ENCODE measurements at places on chromosomes 6 and 20. TPM values are rescaled to one million over a fixed set of nuclear protein-coding genes. Genes with fewer than 3 reads are reported as not detected.

The ELOVL2 gene
- total RNA-seq: 0.04 TPM

The KIF13A gene
- 16.5 TPM for total RNA-seq

The ACTR5 gene
- 6.0 TPM for total RNA-seq

The SLC32A1 gene
- total RNA-seq: not detected

The CALHM5 gene
- total RNA-seq: 0.12 TPM

The HLA-A gene
- 100 TPM for total RNA-seq

The HCRTR2 gene
- not detected for total RNA-seq

The SSTR4 gene
- total RNA-seq: not detected

The SLC17A9 gene
- 0.76 TPM for total RNA-seq

The NKX2-2 gene
- total RNA-seq: not detected

The HLA-DQA1 gene
- 3.9 TPM for total RNA-seq

- ATAC-seq: peak; percentile 81
These were observed 147.1 kb downstream of the LRFN2 start for GRCh38 chr6:40440053-40440452.

- no peak for ATAC-seq
These were observed 2.0 kb upstream of the FOXC1 start for GRCh38 chr6:1607516-1608221.

- ATAC-seq: no peak
These were observed 27.4 kb downstream of the FAM110A start for GRCh38 chr20:860891-861290.

- ATAC-seq: no peak
These were observed 1073.0 kb upstream of the MAP3K7 start for GRCh38 chr6:91659891-91660290.

DNA sequence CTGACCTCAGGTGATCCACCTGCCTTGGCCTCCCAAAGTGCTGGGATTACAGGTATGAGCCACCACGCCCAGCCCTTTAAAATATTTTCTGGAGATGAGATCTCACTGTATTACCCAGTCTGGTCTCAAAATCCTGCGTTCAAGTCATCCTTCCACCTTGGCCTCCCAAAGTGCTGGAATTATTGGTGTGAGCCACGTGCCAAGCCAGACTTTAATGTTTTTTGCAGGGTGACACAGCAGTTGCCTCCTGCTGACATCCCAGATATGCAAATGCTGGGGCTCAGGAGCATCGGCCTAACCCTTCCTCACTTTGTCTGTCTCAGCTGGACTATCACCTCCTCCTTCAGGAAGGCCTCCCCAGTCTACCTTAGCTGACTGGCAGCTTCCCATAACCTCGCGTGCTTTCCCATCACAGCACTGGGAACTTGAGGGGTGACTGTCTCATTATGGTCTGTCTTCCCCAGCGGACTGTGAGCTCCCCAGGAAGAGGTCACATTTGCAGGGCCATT is 14.3 kb upstream of the ID1 start:
- no peak for ATAC-seq

DNA sequence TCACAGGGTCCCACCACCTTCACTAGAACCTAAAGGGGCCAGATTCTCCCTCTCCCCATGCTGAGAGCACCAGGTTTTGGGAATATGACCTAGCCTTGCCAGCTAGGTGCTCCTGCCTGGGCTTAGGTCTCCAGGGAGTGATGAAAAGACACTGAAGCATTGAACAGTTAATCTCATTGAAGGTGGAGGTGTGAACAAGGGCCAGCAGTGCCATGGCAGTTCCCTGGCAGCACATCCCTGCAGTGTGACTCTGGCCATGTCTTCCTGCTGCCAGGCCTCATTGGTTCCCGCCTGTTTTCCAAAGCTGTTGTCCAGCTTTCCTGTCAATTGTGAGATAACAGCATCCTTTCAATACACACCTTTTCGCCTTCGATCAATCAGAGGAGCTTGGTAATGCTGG is 10.9 kb downstream of the PPIL6 start:
- ATAC-seq: no peak

- ATAC-seq: no peak
These were observed 12.9 kb upstream of the C20orf144 start for GRCh38 chr20:33649201-33649681.

- peak; percentile 60 for ATAC-seq
These were observed 207.4 kb upstream of the LRFN2 start for GRCh38 chr6:40794586-40794985.

- no peak for ATAC-seq
These were observed 4.2 kb upstream of the PARD6B start for GRCh38 chr20:50726955-50727791.

DNA sequence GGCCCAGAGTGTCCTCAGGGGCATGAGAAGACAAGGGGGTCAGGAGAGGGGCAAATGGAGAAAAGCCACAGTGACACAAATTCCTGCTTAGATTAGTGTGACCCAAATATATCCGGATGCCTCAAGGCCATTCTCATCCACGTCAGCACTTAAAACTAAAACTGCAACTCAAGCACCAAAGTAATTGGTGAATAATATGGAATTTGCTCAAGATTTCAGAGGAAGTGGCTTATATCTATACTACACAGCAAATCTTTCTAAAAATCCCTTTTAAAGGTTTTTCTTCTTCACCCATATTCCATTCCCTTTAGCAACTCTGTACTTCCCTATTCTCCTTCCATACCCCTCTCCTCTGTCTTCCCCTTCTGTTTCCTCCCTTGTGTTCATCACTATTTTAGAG is 15.2 kb downstream of the DEF6 start:
- ATAC-seq: no peak

GRCh38 chr20:25066386-25066785 is 8.4 kb upstream of the ACSS1 start:
- no peak for ATAC-seq

DNA sequence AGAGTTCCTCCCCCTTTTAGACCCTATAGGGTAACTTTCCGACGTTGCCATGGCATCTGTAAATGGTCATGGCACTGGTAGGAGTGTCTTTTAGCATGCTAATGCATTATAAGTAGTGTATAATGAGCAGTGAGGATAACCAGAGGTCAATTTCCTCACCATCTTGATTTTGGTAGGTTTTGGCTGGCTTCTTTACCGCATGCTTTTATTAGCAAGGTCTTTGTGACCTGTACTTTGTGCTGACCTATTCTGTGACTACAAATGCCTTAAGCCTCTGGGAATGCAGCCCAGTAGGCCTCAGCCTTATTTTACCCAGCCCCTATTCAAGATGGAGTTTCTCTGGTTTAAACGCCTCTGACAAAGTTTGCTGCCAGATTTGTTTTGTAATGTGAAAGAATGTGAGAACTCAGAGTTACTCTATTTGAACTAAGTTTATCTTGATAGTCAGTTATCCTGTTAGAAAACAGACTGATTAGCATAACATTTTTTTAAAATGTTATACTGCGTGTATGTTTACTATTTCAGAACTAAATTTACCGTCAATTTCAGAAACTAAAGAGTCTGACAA is 111.3 kb upstream of the PRSS16 start:
- ATAC-seq: no peak

- ATAC-seq: no peak
These were observed 7.9 kb downstream of the EMILIN3 start for GRCh38 chr20:41358717-41359116.

- ATAC-seq: no peak
These were observed 78.7 kb upstream of the MYL9 start for GRCh38 chr20:36462440-36463211.

GRCh38 chr6:6046716-6047115 is 40.0 kb upstream of the NRN1 start:
- ATAC-seq: no peak

DNA sequence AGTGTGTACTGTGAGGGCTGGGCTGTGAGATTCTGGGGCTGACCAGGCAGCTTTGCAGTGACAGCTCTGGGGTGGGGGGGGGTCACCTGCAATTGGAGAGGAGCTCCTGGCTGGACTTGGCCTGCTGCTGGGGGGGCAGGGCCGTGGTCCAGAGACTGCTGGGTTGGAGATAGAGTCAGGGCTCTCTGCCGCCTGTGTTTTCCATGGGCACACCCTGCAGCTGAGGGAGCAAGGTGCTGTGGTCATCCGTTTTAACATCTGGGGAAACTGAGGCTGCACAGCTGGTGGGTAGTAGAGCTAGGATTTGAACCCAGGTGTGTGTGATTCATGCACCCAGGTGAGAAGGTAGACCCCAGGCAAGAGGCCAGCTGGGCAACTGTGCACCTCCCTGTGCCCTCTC is 7.3 kb downstream of the DLGAP4 start:
- no peak for ATAC-seq

DNA sequence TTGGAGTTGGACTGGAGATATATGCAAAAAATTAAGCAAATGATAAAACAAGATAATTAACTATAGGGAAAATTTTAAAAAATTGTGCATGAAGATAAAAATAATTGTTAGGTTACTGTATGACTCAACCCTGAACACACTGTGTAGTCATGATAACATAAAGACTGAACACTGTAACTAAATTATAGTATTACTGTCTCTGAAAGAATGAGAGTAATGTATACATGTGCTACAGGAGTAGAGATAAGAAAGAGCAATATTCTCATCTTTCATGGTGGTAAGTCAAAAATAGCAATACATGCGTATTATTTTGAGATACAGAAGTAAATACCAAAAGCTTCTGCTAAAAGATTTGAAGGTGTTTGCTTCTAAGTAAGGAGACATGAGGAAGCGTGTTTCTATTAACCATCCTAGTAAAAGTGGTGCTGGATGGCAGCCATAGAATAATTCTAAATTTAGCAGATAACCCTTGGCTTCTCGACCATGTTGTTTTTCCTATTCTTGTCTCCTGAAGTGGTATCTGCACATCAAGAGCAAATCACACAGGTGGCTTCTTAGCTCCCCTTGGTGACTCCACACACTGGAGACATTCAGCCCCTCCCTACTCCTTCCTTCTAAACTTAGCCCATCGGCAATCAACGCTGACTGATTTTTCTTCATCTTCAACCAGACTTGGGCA is 390.6 kb upstream of the PLCB4 start:
- ATAC-seq: no peak

DNA sequence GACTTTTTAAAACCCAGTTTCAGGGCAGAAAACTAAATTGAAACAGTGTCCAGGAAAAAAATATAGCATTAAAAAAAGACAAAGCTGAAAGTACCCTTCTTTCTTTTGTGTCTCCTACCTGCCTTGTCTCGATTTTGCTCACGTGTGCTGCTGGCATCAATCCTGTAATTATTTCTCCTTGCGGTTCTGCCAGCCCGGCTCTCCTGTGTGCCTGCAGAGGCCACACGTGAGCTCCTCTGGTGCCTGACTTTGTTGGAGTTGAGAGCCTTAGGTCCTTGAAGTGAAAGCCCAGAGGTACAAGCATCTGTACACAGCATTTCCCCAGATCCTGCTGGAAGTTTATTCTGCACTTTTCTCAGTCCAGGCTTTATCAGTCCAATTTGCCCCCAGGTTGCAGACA is 36.5 kb downstream of the GHRH start:
- ATAC-seq: no peak

GRCh38 chr6:99253271-99253670 is 96.2 kb downstream of the FAXC start:
- no peak for ATAC-seq

DNA sequence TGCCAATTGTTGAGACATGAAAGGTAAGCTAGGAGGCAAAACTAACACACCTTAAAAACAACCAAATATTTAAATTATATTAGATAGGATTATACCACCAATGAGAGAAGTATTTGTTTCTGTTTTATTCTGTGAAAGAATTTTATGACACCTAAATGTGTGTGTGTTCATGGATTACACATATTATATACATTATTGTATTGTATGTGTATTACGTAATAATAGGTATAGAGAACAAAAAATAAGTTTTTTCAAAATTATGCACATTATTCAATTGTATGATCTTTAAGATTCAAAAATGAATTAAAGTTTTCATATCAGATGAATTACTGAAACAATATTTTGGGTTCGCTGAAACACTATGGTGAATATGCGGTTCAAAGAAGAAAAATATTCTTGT is 84.3 kb upstream of the FABP7 start:
- no peak for ATAC-seq

DNA sequence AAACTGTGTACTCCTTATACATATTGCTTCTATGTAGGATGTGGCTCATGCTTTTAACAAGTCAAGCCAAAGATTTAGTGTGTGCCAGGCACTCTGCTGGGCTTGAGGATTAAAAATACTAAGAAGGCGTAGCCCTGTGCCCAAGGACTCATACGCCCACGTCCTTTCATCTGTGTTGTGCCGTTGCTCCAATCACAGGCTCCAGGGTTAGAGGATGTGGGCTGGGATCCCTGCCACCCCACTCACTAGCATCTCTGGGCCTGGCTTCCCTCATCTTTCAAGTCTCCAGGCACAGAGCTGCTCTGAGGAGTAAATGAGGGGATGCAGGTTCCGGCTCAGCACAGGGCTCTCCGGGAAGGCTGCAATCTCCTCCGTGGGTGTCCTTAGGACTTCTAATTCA is 214.2 kb downstream of the SYNDIG1 start:
- ATAC-seq: no peak

DNA sequence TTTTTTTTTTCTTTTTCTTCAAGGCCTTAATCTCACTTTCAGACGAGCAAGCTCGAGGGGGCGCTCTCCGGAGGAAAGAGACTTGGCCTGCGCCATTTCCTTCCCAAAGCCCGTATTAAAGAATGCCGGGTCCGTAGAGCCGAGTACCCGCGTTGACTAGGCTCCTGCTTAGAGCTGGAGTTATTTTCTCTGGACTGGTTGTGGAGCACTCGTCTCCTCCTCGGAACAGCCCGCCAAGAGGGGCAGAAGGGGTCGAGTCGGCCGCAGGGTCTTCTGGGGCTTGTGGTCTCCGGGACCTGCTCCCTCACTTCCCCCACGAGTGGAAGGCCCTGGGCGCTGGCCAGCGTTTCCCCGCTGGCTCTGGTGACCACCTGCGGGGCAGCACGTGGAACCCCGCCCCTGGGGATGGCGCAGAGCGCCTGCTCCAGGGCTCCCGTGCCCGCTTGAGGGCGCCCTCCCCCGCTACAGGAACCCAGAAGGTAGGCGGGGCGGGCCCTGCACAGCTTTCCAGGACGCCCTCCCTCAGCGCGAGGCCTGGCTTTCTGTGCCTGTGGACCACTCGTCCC is 2.7 kb upstream of the MEI4 start:
- ATAC-seq: peak; percentile 39

- peak; percentile 96 for ATAC-seq
These were observed 80.0 kb downstream of the CBFA2T2 start for GRCh38 chr20:33569802-33570391.

DNA sequence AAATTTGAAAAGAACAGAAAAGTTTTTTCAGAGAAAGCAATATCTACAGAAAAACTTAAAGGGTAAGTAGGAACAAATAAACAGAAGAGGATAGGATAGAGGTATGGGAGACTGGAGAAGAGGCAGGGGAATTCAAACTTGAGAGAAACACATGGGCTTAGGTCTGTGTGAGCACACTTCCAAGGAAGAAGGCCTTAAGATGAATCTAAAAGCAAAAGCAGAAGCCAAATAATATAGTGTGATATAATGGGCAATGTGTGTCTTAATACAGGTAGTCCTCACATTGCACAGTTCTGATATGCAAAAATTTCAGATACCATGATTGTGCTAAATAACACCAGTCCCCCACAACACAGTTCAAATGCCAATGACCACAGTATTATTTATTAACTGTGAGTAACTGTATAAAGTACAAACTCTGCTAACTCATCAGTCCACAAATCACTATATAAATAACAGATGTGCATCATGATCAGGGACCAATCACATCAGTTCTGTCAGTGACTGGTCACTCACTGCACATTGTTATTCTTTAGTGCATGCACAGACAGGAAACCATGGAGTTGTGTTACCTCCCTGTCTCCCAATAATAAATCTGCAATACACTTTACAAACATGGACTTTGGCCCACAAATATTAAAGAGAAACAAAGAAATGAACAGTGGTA is 18.6 kb downstream of the SNX14 start:
- peak; percentile 74 for ATAC-seq

Measured in esophagus mucosa (tissue), 1 donor.